ENCODE measurements at places on chromosomes 12 and 14.

DNA sequence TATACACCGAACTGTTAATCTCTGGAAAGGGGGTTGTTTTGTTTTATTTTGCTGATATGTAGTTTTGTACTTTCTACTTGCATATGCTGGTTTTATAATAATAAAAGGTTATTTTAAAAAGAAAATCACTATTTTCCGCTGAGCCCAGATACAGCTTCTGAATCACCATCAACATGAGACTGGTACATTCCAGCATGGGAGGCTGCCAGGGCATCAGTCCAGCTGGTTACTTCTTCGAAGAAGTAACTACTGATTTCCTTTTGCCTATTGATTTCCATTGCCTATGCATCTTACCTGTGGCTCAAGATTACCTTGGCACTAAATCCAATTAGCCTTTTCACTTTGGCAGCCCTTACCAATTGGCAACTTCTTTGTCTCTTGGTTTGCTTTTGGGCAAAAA is 11.7 kb upstream of the OSBPL8 start:
- no peak for DNase-seq

- no peak for DNase-seq
These were observed 58.8 kb downstream of the TECPR2 start for GRCh38 chr14:102421411-102422057.

DNA sequence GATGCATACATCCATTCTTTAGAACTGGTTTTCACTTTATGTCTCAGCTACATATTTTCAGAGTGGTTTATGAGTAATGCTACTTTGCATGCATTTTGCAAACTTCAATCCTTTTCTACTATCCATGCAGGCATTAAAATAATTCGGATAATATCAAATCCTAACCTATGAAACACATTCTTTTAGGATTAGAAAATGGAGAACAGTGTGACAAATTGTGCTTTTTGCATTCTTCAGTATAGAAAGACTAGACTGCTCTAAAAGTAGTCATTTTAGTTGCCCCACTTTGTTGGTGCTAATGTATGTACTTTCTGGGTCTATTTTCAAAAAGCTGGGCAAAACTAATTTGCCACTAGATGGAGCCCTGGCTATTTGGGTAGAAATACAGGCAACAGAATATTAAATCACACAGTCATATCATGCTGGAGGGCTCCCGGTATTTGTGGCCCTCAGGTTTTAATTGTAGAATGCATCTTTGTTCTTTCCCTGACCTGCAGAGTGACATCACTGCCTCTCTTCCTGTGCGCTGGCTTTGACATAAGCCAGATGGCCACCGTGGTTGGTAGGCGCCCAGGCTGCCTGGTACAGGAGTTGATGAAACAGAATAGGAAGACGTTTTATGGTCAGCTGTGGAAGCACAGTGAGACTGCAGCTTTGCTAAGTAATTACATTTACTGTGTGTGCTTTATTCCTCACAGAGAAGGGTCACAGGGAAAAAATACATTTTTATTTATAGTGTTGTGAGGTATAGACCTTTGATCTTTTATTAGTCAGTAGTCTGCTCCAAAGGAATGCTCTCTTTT is 28.1 kb downstream of the MSRB3 start:
- DNase-seq, result no peak

- DNase-seq, result no peak
These were observed 39.0 kb upstream of the HDAC7 start for GRCh38 chr12:47858511-47859266.

DNA sequence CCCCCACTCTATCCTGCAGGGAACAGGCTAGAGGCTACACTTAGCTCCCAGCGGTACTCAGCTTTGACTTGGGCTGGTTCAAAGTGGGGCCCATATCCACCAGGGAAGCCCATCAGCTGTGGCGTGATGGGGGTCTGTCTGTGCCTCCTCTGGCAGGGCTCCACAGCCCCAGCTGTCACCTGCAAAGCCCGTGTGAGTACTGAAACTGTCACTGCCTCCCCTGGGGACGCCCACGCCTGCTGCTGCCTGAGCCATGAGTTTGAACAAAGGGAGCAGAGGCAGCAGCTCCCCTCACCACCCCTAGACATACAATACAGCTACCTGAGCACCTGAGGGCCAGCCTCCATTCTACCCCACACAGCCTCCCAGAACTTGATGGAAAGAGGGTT is 5.0 kb downstream of the REM2 start:
- peak; percentile 53 for DNase-seq

- DNase-seq, result no peak
These were observed 81.3 kb downstream of the MOK start for GRCh38 chr14:102223682-102224081.

DNA sequence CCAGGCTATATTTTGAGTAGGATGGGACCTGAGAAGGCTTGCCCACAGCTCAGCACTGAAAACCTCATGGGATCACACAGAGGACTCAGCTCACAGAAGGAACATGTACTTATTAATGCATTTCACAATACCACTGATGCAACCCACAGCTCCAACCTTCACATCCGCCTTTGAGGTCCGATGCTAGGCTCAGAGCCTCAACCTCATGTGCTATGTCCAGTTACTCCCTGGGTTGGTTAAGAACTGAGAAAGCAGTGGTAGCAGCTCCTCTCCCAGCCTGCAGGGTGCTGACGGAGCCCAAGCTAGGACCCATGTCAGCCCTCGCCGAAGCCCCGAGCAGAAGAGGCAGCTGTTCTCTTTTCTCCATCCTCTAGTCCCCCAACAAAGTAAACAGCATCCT is 52.9 kb downstream of the SPTB start:
- no peak for DNase-seq

DNA sequence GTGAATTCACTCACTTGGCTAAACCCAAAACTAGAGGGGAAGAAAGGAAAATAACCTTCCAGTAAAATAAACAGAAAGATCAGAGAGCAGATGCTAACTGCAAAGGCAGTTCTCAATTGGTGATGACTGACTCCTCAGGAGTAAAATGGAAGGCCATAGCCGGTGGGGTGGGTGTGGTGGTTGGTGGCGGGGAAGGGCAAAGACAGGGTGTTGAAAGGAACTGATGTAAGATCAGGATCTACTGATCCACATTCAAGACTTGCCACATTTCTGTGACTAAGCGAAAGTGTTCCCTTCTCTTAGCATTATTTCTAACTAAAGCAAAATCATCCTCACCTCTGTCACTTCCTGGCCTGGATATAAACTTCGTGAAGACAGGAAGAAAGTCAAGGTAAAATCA is 26.3 kb upstream of the TC2N start:
- no peak for DNase-seq

DNA sequence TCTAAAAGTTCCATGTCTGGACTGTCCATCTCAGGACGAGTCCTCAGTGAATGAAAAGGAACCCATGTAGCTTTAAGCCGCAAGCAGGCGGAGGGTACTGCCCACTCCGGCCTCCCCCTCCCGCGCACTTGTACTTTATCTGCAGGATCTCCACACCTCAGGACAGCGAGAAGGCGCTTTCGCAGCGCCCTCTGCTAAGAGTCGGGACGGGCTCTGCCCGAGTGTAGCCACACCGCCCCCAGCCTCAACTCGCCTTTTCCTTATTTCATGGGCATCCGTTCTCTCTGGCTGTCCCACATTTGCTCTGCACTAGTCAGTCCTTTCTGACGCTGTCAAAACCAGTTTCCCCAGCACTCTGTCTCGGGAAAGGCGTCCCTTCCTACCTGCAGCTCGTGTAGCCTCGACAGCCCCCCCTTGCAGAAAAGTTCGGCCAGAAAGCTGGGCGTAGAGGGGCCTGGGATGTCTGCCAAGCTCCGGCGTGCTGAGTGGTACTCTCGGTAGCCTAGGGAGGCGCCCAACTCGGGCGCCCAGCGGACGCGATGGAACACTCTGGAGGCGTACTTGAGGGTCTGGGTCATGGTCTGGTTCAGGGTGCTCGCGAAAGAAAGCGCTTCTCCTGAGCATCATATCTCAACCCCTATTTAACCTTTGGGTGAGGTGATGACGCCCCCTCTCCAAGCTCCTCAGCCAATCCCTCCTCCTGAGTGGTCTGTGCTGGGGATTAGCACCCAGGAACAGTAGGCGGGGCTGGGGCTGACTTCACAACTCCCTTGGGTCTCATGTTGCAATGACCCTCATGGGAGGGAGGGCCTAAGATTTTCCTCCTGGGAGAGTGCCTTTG is at the start of gene CYP27B1:
TSS of gene CYP27B1 (minus strand) at position 615 of the 841 bp plus-strand sequence. CDS start at position 578, 37 bp downstream.
- DNase-seq, result no peak

- no peak for DNase-seq
These were observed 33.3 kb downstream of the TMEM117 start for GRCh38 chr12:43869184-43869583.

GRCh38 chr14:105013150-105013785 is 7.6 kb downstream of the CDCA4 start:
- DNase-seq, result no peak

- no peak for DNase-seq
These were observed 22.8 kb downstream of the TPCN1 start for GRCh38 chr12:113244047-113244460.

DNA sequence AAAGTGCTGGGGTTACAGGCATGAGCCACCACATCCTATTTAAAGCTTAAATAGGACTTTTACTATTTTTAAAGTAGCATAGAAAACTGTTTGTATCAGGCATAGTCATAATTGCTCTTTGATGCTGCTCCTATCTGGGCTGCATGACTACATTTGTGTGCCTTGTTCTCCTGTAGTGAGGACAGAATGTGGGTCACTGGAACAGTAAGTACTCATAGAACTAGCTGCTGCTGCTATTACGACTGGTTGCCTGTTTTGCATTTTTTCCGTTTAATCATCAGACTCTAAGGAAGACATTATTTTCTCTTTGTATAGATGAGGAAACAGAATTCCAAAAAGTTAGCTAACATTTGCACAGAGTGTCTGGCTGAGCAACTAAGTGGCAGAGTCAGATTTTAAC is 42.8 kb downstream of the ZC3H14 start:
- DNase-seq, result no peak

DNA sequence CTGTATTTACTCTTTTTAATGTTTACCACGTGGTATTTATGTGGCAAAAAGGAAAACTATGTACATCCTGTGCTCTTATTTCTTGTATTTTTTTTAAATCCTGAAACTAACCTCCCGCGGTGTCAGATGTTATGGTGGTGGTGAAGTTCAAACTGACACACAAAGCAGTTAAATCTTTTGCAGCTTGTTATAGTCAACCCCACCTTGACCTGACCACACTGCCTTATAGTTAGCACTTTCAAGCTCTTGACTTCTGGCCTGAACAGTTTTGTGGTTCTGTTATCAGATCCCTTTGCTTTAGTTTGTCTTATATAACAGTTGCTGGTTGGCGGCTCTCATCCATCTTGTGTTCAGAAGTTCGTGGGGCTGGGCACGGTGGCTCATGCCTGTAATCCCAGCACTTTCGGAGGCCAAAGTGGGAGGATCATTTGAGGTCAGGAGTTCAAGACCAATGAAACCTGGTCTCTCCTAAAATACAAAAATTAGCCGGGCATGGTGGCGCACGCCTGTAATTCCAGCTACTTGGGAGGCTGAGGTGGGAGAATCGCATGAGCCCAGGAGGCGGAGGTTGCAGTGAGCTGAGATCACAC is 2.1 kb downstream of the UNG start:
- no peak for DNase-seq

GRCh38 chr12:121196902-121197301 is 13.0 kb upstream of the P2RX4 start:
- DNase-seq, result no peak

GRCh38 chr12:14156606-14157005 is 175.2 kb upstream of the GRIN2B start:
- no peak for DNase-seq

- no peak for DNase-seq
These were observed 10.9 kb downstream of the EVL start for GRCh38 chr14:100076133-100076532.

GRCh38 chr14:79475887-79476532 is 735.3 kb downstream of the DIO2 start:
- no peak for DNase-seq

GRCh38 chr14:32244404-32244803 is 41.3 kb upstream of the RNU6-8 start:
- no peak for DNase-seq

GRCh38 chr12:119936705-119937311 is 52.2 kb upstream of the BICDL1 start:
- no peak for DNase-seq

- DNase-seq, result no peak
These were observed 72.5 kb upstream of the SRRM4 start for GRCh38 chr12:118908811-118909210.

GRCh38 chr12:116591855-116592637 is 32.9 kb downstream of the MAP1LC3B2 start:
- no peak for DNase-seq

- DNase-seq, result no peak
These were observed 6.5 kb downstream of the CYP46A1 start for GRCh38 chr14:99690636-99691035.

GRCh38 chr14:63951021-63951420 is 98.2 kb downstream of the SYNE2 start:
- no peak for DNase-seq

GRCh38 chr12:75634244-75635222 is 123.1 kb upstream of the KRR1 start:
- no peak for DNase-seq

- DNase-seq, result no peak
These were observed 209.2 kb downstream of the PHLDA1 start for GRCh38 chr12:75822416-75822815.

DNA sequence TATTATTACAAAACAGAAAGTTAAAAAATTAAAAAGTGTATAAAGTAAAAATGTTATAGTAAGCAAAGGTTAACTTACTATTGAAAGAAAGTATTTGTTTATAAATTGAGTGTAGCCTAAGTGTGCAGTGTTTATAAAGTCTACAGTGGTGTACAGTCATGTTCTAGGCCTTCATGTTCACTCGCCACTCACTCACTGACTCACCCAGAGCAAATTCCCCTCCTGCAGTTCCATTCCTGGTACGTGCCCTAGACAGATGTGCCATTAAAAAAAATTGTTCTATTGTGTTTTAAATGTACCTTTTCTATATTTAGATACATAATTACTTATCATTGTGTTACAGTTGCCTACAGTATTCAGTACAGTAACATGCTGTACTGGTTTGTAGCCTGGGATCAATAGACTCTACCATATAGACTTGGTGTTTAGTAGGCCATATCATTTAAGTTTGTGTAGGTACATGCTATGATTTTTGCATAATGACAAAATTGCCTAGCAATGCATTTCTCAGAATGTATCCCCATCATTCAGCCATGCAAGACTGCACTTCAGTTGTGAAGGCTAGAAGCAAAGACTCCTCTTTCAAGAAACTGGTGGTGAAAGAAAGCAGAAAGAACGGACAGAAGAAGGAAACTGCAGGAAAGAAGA is 100.6 kb downstream of the DACT1 start:
- DNase-seq, result no peak

All from stimulated activated CD4-positive, alpha-beta T cell treated with anti-CD3 and anti-CD28 coated beads, Interleukin-1b, Interleukin-23, amount 100 ng/mL, for 1 hour (primary cell).